ENCODE measurements at places on chromosomes 3 and 15. TPM values are rescaled to one million over a fixed set of nuclear protein-coding genes. Genes with fewer than 3 reads are reported as not detected.

PP2D1 gene
- not detected for total RNA-seq

ROPN1 gene
- not detected for total RNA-seq

SNX33 gene
- total RNA-seq = 25.1 TPM

MORC1 gene
- not detected for total RNA-seq

RLBP1 gene
- not detected for total RNA-seq

CPNE9 gene
- not detected for total RNA-seq

SEMA5B gene
- total RNA-seq = not detected

LRRC3B gene
- total RNA-seq = not detected

RTP1 gene
- total RNA-seq = not detected

NPAP1 gene
- not detected for total RNA-seq

BTLA gene
- total RNA-seq = 0.64 TPM

CEP152 gene
- total RNA-seq = 2.8 TPM

PPP1R14D gene
- total RNA-seq = not detected

ZNF654 gene
- total RNA-seq = 15.9 TPM

WNT7A gene
- not detected for total RNA-seq

APH1B gene
- total RNA-seq = 25.0 TPM

CISH gene
- total RNA-seq = 56.2 TPM

A4GNT gene
- not detected for total RNA-seq

ECE2 gene
- total RNA-seq = not detected

FHIT gene
- 8.5 TPM for total RNA-seq

CD200 gene
- total RNA-seq = 6.0 TPM

HTR3E gene
- not detected for total RNA-seq

THSD4 gene
- total RNA-seq = 5.1 TPM

ARHGAP31 gene
- 63.4 TPM for total RNA-seq

CTXND1 gene
- not detected for total RNA-seq

NPHP3 gene
- 18.0 TPM for total RNA-seq

BSN gene
- total RNA-seq = 0.16 TPM

COPG1 gene
- total RNA-seq = 183 TPM

CPLX3 gene
- not detected for total RNA-seq

ALCAM gene
- 9.9 TPM for total RNA-seq

GP9 gene
- not detected for total RNA-seq

CYP8B1 gene
- not detected for total RNA-seq

GOLGA6D gene
- total RNA-seq = not detected

POLG gene
- total RNA-seq = 67.1 TPM

USP8 gene
- 62.1 TPM for total RNA-seq

PLEKHO2 gene
- total RNA-seq = 87.5 TPM

TEX55 gene
- total RNA-seq = not detected

ASB14 gene
- total RNA-seq = not detected

NR2E3 gene
- not detected for total RNA-seq

B3GNT5 gene
- 35.2 TPM for total RNA-seq

KLHL25 gene
- 30.0 TPM for total RNA-seq

FAM3D gene
- total RNA-seq = 0.51 TPM

ACKR4 gene
- total RNA-seq = 4.6 TPM

CAMK1 gene
- 98.6 TPM for total RNA-seq

KIF15 gene
- 0.42 TPM for total RNA-seq

CLEC3B gene
- total RNA-seq = 217 TPM

C2CD4B gene
- 12.1 TPM for total RNA-seq

PRSS50 gene
- not detected for total RNA-seq

NR2F2 gene
- total RNA-seq = 76.3 TPM

GMNC gene
- not detected for total RNA-seq

DOCK3 gene
- 0.51 TPM for total RNA-seq

GOLGA8B gene
- 39.8 TPM for total RNA-seq

RBP2 gene
- total RNA-seq = 5.3 TPM

HESX1 gene
- total RNA-seq = not detected

FBXO22 gene
- total RNA-seq = 18.3 TPM

CNTN6 gene
- 0.29 TPM for total RNA-seq

CHRM5 gene
- not detected for total RNA-seq

WDR93 gene
- total RNA-seq = 0.32 TPM

NAA80 gene
- 10.2 TPM for total RNA-seq

Measured in mesenteric fat pad (tissue), 1 donor.